ENCODE measurements at places on chromosomes 2 and 18.

- DNase-seq = no peak
Observed at GRCh38 chr2:227545990-227546389, 52.7 kb upstream of the SCYGR2 start.

DNA sequence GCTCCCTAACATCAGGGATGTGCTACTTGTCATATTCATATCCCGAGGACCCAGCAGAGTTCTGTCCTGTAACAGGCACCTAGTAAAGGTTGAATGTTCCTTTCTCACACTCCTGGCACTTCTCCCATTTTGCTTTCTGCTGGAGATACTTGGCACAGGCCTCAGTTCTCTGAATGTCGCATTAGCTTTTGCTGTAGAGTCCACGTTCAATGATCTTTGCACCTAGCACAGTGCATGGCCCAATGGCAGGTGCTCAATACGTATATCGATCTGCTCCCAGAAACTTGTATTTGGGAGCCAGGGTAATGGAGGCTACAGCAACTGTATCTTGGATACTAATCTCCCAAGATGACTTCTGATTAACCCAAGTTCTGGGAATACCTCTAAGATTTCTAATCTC, 24.8 kb upstream of the VPS4B start:
- no peak for DNase-seq

- no peak for DNase-seq
Observed at GRCh38 chr18:48947560-48947959, 3.2 kb downstream of the SMAD7 start.

DNA sequence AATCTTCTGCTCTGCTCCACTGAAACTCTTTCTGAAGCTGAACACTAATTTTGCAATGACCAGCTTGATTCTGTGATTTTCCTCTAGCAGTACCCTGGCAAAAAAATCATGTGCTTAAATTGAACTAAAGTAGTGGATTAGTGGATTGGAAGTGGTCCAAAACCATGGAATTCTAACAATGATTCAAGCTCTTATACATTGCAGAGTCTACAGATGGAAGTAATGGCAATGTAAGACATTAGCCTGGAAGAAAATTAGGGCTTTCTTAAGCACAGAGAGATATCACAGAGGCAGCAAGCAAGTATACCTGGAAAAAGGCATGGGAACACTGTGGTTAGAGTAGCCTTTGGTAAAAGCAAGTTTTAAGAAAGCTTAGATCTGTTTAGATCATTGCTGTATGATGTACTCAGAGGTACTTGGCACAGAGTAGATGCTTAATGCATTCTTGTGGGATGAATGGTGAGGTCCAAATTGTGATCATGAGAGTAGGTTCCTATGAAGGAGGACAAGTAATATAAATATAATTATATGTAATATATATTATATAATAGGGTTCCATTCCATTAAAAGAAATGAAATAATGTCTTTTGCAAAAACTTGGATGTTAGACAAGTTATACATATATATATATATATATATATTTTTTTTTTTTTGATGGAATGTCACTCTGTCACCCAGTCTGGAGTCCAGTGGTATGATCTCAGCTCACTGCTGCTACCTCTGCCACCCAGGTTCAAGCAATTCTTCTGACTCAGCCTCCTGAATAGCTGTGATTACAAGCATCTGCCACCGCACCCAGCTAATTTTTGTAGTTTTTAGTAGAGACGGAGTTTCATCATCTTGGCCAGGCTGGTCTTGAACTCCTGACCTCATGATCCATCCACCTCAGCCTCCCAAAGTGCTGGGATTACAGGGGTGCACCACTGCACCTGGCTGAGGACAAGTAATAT, 172.2 kb upstream of the SCN7A start:
- DNase-seq = no peak

GRCh38 chr2:85583667-85584353, 421 bp upstream of the VAMP5 start:
- DNase-seq = no peak

GRCh38 chr2:78431241-78431640, 594.3 kb upstream of the REG3G start:
- DNase-seq = no peak

Data from stimulated activated CD4-positive, alpha-beta T cell treated with anti-CD3 and anti-CD28 coated beads, Interleukin-15, amount 100 ng/mL, for 1 hour (primary cell).